Activated naive CD4-positive, alpha-beta T cell treated with Interleukin-2 at 50 U/mL for 16 hours (primary cell): ENCODE measurements at places on chromosomes 12 and 14.
A peak's percentile ranks its signal among the peaks of the same experiment; 100 is the strongest.

DNA sequence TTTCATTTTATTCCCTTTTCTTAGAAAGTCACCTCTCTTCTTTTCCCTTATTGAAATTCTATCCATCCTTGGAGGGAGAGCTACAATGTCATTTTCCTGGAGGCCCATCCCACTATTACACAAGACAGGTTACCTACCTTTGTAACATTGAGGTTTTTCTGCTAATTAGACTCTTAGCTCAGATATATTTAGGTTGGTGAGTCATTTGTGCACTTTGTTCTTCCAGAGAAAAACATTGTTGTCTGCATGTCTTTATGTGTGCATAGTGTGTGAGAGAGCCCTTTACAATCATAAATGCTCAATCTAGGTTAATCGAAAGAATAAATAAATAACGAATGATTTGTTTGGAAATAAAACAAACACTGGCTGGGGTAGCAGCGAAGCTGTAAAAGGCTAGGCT is 191.8 kb downstream of the DACT1 start:
- no peak for DNase-seq

DNA sequence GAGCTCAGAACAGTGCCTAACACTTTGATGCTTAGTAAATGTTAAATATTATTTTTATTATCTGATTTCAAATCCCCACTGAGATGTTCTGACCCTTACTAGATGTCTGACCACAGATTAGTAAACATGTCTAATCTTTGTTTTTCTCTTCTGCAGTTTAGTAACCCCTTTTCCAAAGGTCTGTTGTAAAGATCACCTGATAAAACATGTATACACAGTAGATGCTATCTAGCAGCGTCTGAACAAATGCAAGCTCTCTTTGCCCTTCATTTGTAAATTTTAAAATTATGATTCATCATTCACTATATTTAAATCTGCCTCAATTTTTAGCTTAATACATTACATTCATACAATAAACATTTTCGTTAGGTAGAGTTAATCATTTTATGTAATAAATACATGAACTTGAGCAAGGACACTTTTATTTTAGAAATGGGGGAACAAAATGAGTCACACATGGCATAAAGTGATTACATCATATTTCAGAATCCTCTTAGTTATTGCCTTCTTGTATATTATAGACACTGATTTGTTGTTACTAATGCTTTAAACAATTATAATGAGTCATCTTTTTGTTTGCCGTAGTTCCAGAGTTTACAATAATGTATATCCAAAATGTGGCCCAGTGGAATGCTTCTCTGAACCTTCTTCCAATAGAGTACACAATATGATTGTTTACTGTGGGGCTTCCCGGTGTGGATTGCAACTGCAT is 1.7 kb upstream of the OR4K5 start:
- no peak for DNase-seq

- no peak for DNase-seq
These were observed 936.5 kb downstream of the DIO2 start for GRCh38 chr14:79274641-79275291.

DNA sequence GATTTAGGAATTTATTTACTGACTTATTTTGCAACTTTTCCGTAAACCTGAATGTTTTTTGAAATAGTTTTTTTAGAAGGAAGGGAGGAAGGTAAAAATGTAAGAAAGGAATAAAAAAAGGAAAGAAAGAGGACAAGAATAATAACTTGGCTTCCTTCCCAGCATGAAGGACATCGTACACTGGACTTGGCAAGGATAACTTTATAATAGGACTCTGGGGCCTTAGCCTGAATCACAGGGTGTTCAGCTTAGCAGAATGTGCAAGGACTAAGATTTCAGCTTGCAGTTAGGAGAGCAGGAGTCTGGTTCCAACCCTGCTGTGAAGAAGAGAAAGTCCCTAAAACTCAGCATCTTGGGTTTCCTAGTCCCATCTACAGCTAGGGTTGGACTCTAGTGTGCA is 1053.3 kb downstream of the VRK1 start:
- DNase-seq, result no peak

DNA sequence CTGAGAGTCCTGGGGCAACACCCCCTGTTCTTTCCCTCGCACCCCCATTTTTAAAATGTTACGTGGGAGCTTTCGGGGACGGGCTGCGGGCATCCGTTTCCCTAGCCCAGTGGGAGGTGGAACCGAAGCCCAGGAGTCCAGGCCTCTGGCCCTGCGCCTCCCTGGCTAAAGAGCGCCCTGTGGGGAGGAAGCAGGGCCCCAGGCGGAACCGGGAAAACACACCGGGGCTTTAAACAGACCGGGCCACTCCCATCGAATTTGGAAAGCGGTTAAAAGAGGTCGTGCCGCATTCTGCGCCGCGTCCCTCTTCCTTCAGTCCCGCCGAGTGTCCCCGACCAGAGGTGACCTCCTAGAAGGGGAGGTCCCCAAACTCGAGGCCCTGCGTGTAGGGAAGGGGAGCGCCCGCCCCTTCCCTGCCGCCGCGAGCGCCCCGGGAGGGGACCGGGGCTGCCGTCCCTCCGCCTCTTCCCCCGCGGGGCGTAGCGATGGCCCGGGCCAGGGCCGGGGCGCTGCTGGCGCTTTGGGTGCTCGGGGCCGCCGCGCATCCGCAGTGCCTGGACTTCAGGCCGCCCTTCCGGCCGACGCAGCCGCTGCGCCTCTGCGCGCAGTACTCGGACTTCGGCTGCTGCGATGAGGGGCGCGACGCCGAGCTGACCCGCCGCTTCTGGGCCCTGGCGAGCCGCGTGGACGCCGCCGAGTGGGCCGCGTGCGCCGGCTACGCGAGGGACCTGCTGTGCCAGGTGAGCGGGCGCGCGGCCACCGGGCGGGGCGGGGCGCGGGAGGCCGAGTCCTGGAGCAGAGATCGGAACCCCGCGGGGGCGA is at the start of gene HHIPL1:
TSS of gene HHIPL1 (plus strand) at position 407 of the 822 bp plus-strand sequence. CDS start at position 486, 79 bp downstream.
- no peak for DNase-seq

GRCh38 chr12:52815676-52816588 is 2.0 kb upstream of the KRT4 start:
- no peak for DNase-seq

DNA sequence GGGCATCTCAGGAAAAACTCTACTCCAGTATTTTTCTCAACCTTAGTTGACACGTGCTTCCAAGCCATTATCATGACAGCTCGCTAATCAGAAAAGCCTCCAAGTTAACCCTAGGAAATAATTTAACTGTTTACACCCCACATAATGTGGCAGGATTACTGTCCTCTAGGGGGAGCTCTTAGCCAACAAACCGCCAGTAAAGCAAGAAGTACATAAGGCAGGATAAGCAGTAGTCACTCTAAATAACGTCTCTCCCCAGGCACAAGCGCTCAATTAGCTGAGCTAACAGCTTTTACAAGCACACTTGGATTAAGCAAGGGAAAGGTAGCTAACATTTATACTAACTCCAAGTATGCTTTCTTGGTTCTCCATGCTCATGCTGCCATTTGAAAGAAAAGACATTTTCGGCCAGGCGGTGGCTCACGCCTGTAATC is 22.8 kb downstream of the APOBEC1 start:
- DNase-seq, result peak; percentile 9

GRCh38 chr12:92070864-92071445 is 74.7 kb downstream of the BTG1 start:
- DNase-seq, result no peak
